ENCODE measurements at places on chromosomes 12 and 14.
A peak's percentile ranks its signal among the peaks of the same experiment; 100 is the strongest.

- no peak for DNase-seq
These were observed 42.4 kb downstream of the LRRC74A start for GRCh38 chr14:76868454-76869170.

- peak; percentile 7 for DNase-seq
These were observed 657 bp downstream of the METAP2 start for GRCh38 chr12:95474660-95474958.

DNA sequence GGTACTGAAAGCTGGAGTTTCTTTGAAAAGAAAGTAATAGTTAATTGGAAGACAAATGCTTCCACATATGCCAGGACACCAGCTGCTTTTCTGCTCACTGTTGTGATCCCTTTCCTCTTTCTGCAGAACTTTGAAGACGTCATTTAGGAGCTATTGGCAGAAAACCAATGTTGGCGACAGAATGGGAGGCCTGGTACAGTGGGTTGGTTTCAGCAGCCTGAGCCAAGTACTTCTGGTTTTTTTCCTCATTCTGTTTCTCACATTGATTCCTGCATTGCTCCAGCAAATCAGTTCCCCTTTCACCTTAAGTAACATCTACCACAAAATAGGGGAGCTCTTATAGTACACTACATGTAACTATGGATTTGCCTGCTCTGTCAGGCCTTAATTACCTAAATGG, 96.9 kb downstream of the FIGNL2 start:
- no peak for DNase-seq

DNA sequence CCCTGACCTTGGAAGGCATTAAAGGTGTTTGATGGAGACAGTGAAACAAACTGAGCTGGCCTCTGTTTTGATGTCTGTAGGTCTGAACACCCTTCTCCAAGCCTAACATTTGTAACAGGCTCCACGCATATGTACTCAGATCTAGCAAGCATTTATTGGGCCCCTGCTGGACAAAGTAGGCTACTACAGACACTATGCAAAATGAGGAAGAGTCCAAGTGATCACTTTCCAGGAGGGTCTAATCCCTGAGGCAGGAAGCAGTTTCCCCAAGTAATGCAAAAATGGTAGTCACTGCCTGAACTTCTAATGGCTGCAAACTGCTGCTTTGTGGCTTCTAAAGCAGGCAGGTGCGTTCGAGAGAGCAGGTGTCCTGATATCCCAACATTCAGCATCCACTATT, 405.8 kb downstream of the MED13L start:
- DNase-seq, result peak; percentile 5

- DNase-seq, result no peak
These were observed 344.5 kb downstream of the AEBP2 start for GRCh38 chr12:19783547-19784444.

DNA sequence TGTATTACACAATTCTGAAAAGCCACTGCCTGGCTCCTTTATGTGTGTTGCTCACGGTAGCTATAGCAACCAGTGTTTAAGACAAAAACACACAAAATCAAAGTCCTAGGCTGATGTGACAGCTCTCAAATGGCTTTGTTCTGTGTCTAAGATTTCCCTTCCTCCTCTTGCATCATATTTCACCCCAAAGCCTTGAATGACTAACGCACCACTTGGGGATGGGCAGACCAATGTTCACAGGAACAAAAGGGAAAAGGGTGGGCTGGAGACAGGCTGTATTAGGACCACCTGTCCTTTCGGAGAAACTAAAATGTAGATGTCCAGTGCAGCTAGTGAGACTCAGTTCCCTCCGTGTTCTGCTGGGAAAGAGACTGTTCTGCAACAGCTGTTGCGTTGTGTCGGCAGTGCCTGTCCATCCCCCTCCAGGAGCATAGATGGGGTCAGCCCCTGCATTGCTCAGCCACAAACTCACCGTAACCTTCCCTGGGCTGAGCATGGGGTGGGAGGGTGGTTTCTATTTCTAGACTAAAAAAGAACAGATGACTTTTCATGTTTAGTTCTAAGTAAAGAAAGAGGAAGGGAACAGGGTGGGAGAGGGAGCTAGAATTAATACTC, 26.8 kb upstream of the DAAM1 start:
- peak; percentile 85 for DNase-seq

- DNase-seq, result peak; percentile 3
These were observed 302 bp downstream of the CCDC38 start for GRCh38 chr12:95942101-95942523.

- DNase-seq, result no peak
These were observed 228.5 kb upstream of the G2E3 start for GRCh38 chr14:30330445-30330844.

GRCh38 chr14:90756755-90757345, 59.4 kb downstream of the TTC7B start:
- DNase-seq, result no peak

- DNase-seq, result no peak
These were observed 1.7 kb downstream of the ARHGAP5 start for GRCh38 chr14:32078858-32079216.

- DNase-seq, result peak; percentile 66
These were observed 275.0 kb upstream of the G2E3 start for GRCh38 chr14:30283822-30284446.

DNA sequence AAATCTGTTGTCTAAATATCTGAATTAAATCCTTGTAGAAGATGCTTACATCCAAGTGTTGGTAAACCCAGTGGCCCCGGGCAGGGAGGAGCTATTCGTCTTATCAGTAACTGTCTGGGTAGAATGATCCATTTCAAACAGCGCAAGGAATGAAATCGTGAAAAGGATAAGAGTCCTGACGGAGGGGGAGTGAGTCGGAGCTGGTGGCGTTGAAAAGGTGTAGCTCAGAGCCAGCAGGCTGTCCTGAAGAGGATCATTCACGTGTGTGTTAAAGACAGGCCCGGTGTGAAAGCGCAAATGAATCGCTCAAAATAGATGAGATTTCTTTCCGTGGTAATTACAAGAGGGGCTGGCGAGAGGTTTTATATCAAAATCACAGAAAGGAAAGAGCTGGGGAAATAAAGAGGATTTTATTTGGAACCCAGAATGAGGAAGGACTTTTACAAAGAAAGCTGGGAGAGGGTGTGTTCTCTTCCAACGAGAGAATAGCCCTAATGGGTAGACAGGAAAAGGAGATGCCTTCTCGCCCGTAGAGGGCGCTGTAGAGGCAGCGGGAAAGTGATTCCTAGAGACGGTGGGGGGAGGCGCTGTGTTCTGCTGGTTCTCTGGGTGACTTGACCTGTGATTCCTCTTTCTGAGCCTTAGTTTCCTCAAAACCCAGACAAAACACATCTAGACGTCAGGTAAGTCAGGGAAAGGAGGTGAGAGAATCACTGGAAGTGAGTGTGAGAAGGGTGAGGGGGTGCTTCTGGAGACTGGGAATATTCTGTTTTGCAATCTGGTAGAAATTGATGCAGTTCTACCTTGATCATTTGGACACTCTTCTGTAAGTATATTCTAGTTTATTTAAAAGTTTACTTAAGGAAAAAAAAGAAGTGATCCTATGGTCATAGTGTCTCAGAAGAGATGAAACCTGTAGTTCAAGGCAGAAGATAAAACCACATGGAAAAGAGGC, 39.3 kb downstream of the SRRM4 start:
- no peak for DNase-seq

GRCh38 chr12:57730336-57731067, 8.0 kb downstream of the AGAP2 start:
- DNase-seq, result no peak

DNA sequence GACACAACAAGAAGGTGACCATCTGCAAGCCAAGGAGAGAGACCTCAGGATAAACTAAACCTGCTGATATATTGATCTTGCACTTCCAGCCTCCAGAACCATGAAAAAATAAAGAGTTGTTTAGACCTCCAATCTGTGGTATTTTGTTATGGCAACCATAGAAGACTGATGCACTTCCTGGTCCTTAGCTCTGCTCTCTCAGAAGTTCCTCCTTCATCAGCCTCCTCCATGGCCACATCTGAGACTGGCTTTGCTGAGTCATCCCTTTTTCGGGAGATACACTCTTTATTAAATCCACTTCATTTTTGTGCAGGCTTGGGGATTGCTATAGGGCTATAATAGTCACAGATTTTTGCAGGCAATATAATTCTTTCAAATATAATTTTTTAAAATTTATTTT, 89.6 kb upstream of the ATF7IP start:
- no peak for DNase-seq

DNA sequence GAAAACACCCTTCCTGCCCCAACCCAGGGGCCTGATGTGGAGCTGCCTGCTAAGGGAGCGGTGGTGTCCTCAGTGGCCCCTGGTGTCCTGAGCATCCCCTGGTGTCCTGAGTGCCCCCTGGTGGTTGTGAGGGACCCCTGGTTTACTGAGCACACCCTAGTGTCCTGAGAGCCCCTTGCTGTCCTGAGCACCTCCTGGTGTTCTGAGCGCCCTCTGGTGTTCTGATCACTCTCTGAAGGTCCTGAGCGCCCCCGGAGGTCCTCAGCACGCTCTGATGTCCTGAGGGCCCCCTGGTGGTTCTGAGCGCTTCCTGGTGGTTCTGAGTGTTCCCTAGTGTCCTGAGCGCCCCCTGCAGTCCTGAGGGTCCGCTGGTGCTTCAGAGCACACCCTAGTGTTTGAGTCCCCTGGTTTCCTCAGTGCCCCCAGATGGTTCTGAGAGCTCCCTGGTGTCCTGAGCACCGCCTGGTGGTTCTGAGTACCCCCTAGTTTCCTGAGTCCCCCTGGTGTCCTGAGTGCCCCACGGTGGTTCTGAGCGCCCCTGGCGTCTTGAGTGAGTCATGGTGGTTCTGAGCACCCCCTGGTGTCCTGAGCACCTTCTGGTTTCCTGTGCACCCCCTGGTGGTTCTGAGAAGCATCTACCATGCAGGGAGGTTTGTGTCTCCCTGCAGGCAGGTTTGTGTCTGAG, 1004.2 kb downstream of the TMEM121 start:
- DNase-seq, result no peak

DNA sequence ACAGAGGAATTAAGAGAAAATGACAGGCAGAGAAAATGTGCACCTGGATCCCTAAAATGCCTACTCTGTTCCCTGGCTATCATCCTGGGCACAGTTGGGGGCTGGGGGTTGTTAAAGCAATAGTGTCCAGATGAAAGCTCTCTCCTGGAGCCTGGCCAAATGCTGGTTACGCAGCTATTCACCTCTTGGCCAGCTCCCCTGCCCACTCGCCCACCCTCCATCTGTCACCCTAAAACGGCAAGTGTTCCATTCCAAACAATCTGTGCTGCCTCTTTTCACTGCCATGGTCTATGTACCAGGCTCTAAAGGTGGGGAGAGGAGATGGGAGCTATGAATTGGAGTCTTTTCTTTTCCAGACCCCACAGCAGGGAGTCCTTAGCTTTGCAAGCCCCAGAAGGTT, 24.7 kb upstream of the NPFF start:
- no peak for DNase-seq

GRCh38 chr14:61643555-61643954, 51.8 kb upstream of the HIF1A start:
- no peak for DNase-seq

DNA sequence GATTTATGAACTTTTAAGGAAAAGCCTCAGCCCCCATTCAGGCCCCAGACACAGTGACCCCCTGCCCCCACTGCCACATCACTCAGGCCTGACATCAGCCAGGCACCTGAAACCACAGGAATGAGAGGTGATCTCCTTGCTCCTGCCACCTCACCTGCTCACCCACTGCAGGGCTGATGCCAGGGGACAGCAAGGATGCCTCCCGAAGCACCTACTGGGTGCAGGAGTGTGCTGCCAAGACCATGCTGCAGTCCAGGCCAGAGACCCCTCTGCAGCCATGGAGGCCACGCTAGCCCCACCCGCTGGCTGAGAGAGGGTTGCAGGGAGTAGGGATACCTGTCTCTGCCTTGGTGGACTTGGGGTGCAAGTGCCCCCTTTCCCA, 18.6 kb upstream of the KRT7 start:
- no peak for DNase-seq

- DNase-seq, result no peak
These were observed 3.7 kb downstream of the ASB2 start for GRCh38 chr14:93972618-93973205.

- no peak for DNase-seq
These were observed 66.5 kb downstream of the AVPR1A start for GRCh38 chr12:63084501-63084900.

DNA sequence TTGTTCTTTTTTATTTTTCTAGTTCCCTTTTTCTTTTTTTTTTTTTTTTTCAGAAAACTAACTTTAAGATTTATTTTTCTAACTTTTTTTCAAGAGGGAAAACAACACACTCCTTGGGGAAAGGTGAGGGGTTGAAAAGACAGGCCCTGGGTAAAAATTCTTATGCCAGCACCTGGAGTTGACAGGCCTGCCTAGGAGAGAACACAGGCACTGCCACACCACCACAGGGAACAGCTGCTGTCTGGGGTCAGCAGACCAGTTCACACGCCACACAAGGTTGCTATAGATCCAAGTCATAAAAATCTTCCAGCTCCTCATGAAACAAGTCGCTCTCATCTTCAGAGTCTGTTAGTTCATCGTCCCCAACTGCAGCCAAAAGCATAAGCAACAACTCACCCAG, 246.4 kb downstream of the C12orf50 start:
- DNase-seq, result no peak

- no peak for DNase-seq
These were observed 183.1 kb downstream of the EGLN3 start for GRCh38 chr14:33767586-33768457.

DNA sequence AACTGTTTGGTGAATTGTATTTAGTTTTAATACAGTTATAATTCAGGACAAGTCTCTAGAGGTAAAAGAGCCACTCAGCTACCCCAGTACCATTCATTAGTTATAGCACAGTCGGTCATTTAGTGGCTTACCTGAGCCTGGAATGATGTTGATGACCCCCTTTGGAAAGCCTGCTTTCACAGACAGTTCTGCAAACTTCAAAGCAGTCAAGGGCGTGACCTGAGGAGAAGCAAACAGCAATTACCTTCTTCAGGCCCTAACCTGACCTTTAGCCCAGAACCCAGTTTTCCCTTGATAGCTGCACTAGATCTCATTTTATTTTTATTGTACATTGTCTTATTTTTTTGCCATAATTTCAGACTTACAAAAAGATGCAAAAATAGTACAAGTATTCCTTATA, 43.8 kb downstream of the ALDH1L2 start:
- no peak for DNase-seq

DNA sequence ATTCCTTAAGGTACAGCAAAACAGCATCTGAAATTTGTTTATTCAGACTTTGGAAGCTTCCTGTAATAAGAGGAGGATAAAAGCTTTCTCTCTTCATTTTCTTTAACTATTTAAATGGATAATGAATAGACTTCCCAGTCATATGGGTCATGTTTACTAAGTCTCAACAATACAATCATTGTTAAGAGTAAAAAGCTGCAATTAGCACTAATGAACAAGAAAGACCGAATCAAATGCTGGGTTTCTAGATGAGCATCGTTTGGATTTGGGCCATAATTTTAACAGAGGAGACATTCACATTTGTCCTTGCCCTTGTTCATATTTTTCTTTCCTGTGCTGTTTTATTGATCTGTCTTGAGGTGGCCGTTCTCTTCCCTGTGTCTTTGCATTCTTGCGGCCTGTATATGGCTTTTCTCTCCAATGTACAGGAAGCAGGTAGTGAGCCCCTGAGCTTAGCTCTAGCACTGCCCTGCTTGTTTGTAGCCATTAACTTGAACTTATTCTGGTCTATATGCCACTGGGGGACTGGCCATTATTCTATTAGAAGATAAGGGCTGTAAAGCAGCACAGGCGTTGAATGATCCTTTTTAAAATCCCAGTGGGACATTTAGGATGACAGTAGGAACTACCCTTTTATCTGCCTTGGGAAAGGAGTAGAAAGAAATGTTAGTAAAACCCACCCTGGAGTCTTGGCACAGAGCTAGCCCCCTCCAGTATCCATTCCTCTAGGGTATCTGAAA, 34.6 kb downstream of the ABHD12B start:
- no peak for DNase-seq
